ENCODE measurements at places on chromosomes 12 and 14.

GRCh38 chr12:93676408-93677194 is 574 bp upstream of the CRADD start:
- DNase-seq: no peak

DNA sequence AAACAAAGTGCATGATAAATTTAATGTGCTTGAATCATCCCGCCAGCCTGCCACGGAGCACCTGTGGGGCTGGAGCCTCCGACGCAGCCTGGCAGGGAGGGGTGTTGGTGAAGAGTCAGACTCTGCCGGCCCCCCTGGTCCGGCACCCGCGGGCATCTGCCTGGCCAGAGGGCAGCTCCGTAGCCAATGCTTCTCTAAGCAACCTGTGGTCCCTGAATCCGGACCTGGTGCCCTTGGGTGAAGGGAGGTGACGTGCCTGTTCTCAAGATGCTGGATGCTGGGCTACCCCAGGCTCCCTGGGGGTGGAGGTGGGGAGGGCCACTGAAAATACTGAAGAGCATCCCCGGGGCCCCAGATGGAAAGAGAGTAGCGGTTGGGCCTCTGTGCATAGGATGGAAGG is 158.6 kb upstream of the C14orf180 start:
- peak; percentile 37 for DNase-seq

- DNase-seq: no peak
Observed at GRCh38 chr12:31868965-31869364, 90.2 kb upstream of the RESF1 start.

GRCh38 chr12:20268121-20268732 is 100.1 kb upstream of the PDE3A start:
- no peak for DNase-seq

- DNase-seq: no peak
Observed at GRCh38 chr12:67666605-67667004, 18.1 kb downstream of the DYRK2 start.

GRCh38 chr12:95701722-95702418 is 88.7 kb downstream of the NTN4 start:
- no peak for DNase-seq

GRCh38 chr14:25014440-25014839 is 35.5 kb downstream of the STXBP6 start:
- DNase-seq: no peak

- no peak for DNase-seq
Observed at GRCh38 chr12:21571046-21571445, 33.6 kb downstream of the GYS2 start.

DNA sequence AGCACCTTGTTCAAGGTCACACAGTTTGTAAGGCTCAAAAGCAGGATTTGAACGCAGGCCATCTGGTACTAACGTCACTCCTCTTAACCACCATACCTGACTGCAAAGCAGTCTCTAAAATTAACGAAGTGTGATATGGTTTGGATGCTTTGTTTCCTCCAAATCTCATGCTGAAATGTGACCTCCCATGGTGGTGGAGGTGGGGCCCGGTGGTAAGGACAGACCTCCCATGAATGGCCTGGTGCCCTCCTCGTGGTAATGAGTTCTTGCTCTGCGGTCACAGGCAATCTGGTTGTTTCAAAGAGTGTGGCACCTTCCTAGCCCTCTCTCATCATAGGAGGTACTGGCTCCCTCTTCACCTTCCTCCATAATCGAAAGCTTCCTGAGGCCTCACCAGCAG is 102.2 kb upstream of the BCL2L14 start:
- no peak for DNase-seq

GRCh38 chr14:21097636-21098075 is 799 bp downstream of the ZNF219 start:
- DNase-seq: no peak

DNA sequence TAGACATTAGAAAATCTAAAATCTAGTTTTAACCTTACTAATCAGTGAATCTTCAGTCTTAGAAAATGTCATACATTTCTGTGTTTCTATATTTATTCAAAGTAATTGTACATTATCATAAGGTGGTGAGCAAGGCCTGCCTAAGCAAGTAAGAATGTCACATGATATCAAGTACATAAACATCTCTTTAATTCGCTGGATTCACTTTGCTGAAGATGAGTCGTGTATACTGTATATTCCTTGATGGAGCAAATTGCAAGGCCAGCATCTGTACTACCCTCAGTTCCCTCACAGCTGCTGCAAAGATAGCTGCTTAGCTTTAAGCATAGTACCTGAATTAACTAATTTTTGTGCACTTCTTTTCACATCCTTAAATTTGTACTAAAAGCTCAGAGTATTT is 8.5 kb upstream of the AK7 start:
- DNase-seq: no peak

- no peak for DNase-seq
Observed at GRCh38 chr14:83814896-83815295, 1715.0 kb upstream of the FLRT2 start.

DNA sequence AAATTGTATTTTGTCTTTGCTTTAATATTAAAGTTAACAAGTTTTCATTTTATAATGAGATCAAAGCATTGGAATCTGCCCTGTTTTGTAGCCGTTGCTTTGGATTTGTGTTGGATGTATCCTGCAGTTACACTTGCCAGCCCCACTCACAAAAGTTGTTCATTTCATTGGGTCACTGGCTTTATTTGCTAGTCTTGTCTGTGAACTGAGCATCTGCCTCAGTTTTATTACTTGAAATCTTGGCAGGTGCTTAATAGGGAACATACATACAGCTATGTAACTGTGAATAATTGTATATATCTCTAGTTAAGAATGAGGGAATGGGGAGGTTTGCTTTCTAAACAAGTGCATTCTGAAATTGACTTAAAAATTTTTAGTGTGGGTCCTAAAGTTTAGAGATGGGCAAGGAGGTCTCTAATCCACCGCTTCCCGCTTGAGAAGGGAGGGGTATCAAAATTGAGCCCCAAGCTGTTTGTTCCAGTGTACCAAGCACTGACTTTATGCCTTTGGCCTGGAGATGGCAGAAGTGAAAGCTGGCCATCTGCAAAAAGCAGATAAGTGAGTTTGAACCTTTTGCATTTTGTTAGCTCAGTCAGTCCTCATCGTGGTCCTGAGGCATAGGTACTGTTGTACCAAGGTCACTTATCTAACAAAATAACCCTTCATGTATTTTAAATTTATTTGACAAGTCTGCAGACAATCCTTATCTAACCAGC is 9.3 kb downstream of the EIF5 start:
- no peak for DNase-seq

DNA sequence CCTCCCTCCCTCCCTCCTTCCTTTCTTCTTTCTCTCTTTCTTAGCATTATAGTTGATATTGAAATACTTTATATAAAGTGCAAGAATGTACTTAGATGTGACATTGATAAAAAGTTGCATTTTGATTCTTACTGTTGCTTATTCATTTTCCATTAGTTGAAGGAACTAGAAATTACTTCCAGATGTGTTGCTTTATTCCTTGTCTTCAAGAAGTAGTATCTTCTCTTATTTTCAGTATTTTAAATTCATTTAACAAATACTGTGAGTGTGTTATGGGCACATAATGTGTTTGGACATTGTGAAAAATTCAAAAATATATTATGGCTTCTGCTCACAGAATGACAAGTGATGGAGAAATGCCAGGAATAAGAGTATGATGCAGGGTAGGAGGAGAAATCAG is 45.6 kb downstream of the TRMT5 start:
- no peak for DNase-seq

GRCh38 chr12:104866291-104866690 is 91.8 kb downstream of the SLC41A2 start:
- DNase-seq: no peak

- no peak for DNase-seq
Observed at GRCh38 chr12:2244013-2244861, 191.4 kb downstream of the CACNA1C start.

- DNase-seq: no peak
Observed at GRCh38 chr14:55803873-55804553, 224.0 kb downstream of the KTN1 start.

- no peak for DNase-seq
Observed at GRCh38 chr14:67853715-67854114, 34.1 kb downstream of the RAD51B start.

DNA sequence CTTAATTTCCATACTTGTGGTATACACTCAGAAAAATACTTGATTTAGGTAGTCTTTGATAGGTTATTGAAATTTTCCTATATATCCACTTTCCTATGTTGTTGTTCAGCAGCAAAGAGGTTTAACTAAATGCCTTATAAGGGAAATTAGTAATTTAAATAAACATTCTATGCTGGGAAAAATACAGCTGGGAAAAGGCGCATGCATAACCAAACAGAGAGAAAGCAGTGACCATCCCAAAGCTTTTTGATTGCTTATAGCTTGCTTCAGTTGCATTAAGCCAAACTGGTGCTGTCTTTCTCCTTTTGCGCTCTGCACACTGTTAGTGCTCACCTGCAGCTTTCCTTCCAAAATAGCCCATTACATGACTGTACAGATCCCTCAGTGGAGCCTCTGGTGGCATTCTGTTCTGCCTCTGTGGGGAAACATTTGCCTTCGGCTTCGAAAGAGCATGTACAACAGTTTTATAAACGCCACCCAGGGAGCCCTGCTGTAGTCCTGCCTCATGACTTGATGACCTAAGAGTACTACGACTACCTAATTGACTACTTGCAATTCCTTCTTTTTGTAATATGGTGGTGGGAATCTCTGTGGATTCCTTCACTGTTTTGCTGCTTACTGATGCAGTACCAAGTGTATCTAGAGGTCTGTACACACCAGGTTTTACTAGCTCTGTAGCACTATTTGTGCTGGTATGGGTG is 120.8 kb downstream of the RALGAPA1 start:
- no peak for DNase-seq

GRCh38 chr14:56422221-56422620 is 157.4 kb upstream of the TMEM260 start:
- no peak for DNase-seq

DNA sequence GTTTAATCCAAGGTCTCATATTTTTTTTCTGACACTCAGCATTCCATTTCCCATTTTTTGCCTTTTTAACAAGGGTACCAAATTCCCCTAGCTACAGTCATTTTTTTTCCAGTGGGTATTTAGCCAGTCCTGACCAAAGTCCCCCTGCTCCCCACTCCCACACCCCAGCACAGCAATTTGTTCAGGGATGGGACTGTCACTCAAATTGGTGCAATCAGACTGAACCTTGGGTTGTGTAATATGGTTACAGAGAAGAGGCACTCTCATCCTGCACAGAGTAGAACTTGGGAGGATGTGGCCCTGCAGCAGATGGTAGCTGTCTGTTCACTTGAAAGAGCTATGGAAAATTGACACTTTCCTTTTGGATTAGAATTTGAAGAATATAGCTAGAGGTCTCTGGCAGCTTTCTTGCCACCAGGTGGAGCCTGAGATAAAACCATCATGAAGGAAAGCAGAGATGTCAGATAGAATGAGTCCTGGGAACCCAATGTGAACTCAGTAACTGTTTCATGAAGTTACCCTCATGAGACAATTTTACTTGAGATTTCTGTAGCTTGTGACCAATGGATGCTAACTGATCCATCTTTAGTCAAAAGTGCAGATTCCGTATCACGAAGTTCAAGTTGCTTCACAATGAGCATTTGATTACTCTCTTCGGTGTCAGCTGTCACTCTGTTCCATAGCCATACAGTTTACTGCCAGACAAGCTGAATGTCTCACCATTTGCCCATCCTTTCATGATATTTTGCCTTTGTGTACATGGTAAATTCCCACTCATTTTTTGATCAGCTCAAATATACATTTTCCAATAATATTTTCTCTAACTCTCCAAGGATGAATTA is 394.0 kb upstream of the SYT1 start:
- no peak for DNase-seq

DNA sequence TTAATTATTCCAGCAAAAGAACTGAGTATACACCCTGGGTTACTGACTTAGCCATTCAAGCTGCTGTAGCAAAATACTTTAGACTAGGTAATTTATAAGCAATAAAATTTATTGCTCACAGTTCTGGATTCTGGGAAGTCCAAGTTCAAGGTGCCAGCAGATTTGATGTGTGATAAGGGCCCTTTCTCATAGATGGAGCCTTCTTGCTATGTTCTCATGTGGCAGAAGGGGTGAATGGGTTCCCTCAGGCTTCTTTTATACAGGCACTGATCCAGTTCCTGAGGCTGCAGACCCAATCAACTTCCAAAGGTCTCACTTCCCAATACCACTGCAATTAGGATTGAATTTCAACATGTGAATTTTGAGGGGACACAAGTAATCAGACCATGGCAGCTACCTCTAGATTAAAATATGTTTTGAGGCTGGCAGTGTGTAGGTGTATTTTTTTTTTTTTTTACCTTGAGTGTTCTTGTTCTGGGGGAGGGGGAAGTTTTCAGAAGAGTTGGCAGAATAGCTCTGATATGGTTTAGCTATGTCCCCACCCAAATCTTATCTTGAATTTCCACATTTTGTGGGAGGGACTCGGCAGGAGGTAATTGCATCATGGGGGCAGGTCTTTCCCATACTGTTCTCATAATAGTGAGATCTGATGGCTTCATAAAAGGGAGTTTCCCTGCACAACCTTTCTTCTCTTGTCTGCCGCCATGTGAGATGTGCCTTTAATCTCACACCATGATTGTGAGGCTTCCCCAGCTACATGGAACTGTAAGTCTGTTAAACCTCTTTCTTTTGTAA is 178.2 kb downstream of the RASSF9 start:
- DNase-seq: no peak

GRCh38 chr12:54298904-54299303 is 1.9 kb downstream of the NFE2 start:
- no peak for DNase-seq

- DNase-seq: no peak
Observed at GRCh38 chr14:76687611-76688382, 73.5 kb upstream of the VASH1 start.

- DNase-seq: no peak
Observed at GRCh38 chr14:104888489-104889374, 23.7 kb downstream of the CEP170B start.

DNA sequence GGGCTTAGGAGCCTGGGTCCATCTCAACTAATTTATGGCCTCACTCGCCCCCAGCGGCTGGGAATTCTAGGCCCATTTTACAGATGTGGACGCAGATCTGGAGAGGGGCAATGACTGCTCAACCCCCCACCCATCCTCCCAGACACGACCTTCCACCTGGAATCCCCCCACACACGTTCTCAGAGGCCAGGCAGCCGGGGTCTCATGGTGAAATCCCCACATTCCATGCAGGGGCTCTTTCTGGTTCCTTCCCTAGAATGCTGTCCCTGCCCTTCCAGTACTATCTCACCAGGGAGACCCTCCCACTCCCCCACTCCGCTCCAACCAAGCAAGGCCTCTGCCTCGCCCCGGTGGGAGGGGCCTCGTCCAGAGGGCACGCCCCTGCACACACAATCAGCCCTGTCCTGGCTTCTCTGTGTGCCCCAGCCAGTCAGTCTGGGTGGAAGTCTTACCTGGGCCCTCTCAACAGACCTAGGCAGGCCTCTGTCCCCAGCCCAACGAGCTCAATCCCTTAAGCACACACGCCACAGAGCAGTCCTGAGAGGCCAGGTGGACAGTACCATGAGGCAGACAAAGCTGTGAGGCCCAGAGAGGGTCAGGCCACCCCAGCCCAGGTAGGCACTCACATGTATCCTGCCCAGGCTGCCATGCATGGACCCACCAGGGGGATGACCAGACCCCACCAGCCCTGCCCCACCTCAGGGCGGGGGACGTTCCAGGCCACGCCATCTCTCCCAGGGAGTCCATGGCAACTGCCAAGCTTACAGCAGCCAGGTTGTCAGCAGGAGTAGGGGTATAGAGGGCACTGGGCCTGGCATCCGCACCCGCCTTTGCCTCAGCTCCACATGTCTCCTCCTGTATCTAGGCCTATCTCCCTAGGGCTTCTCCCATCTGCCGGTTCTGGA is 1.3 kb upstream of the ANKRD9 start:
- peak; percentile 73 for DNase-seq

GRCh38 chr14:39740454-39740853 is 308.2 kb upstream of the FBXO33 start:
- no peak for DNase-seq

- DNase-seq: peak; percentile 71
Observed at GRCh38 chr12:124480469-124481256, 86.7 kb downstream of the NCOR2 start.
